Central memory CD4-positive, alpha-beta T cell (primary cell): ENCODE measurements at places on chromosomes 2 and 18.
A peak's percentile ranks its signal among the peaks of the same experiment; 100 is the strongest.

DNA sequence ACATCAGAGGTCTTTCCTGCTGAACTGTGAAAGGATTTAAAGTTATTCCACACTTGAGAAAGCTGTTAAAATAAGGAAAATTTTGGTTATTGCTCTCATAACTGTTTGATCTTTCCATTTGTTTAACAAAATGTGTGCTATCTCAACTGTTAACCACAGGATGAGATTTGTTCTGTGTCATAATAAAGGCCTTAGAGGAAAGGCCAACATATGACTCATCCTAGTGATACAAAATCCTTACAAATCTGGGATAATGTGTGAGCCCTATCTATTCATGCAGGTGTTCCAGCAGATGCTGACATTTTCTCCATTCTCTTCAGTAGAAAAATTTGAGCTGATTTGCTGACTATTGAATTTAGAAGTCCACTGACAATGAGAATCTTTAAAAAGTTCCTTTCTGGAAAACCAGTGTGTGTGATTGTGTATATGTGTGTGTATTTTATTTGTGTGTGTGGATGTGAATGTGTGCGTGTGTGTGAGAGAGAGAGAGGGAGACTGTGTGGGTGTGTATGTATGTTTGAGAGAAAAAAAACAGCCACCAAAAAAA, 1111.9 kb upstream of the GYPC start:
- no peak for DNase-seq

DNA sequence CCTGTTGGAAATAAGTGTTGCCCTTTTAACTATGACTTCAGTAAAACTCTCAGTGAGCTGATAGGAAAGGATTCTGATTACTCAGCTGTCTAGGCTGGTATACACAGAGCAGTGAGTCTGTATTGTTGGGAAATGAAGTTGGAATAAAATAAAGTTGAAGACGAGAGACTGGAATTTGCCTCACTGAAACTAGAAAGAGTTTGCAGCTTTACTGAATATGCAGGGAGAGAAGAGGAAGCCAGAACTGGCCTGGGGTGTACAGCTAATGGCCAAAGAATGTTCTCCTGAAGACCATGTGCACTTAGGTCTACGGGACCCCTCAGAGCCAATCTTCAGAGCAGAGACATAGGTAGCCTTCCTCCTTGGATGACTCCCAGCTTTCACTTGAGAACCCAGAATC, 26.5 kb downstream of the EIF4E2 start:
- DNase-seq = no peak

DNA sequence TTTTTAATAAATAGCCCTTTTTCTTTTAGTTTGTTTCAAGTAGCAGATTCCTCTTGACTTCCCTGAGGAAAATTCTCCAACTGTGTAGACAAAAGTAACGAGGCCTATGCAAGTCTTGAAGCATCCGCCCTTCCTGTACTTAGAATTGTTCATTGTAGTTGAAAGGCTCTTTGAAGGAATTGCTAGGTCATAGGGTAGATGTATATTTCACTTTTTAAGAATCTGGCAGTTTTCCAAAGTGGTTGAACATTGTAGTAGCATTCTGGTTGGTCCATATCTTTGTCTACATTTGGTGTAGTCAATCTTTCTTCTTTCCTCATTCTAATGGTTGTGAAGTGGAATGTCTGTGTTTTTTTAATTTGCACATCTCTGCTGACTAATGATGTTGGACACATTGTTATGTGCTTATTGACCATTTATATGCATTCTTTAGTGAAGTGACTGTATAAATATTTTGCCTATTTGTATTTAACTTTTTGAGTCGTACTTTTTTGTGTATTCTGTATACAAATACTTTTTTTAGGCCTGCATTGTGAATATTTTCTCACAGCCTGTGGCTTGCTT, 5.6 kb upstream of the SERPINB11 start:
- DNase-seq = no peak

GRCh38 chr2:47264143-47264542, 109.0 kb upstream of the STPG4 start:
- no peak for DNase-seq

DNA sequence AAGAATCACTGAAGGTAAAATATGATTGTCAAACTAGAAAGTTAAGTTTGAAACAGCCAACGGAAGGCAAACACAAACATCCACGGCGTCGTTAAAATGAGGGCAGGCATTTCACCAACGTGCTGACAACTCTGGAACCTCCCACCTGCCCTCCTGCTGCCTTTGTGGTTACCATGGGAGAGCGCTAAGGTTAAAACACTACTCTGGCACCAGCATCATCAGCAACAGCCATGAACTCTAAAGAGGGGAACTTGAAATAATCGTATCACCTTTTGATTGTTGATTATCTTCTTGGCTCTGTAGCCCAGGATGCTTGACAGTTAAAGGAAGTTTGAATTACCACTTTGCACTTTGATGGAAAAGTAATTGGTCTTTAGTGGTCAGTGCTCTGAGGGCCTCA, 34.7 kb downstream of the CYB5A start:
- no peak for DNase-seq

- DNase-seq = no peak
Observed at GRCh38 chr18:63869851-63870250, 17.7 kb upstream of the SERPINB2 start.

- no peak for DNase-seq
Observed at GRCh38 chr18:21656402-21656801, 44.3 kb downstream of the SNRPD1 start.

DNA sequence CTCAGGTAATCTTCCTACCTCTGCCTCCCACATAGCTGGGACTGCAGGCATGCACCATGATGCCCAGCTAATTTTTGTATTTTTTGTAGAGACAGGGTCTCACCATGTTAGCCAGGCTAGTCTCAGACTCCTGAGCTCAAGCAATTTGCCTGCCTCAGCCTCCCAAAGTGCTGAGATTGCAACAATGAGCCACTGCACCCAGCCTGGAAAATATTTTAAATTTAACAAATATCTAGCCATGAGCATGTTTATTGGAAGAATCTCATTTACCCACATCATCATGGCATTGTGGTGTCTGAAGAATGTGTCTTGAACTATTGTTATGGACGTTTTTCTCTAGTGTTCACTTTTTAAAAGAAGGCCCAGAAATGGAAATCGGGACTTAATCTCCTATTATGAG, 231.8 kb downstream of the MBD5 start:
- DNase-seq = no peak

GRCh38 chr18:7177116-7177744, 53.7 kb upstream of the LRRC30 start:
- DNase-seq = no peak

DNA sequence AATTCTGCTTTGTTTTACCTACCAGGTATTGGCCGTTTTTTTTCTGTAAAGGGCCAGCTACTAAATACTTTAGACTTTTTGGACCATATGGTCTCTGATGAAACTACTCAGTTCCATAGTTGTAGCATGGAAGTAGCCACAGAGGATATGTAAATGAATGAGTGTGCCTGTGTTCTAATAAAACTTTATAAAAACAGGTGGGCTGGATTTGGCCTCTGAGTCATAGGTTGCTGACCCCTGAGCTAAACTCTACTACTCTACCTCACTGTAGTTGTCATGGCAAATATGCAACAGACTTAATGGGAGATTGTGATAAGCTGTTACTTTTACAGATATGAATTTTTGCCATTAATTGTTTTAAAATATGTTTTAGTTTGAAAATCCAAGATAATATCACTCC, 19.7 kb downstream of the CLIP4 start:
- DNase-seq = no peak

DNA sequence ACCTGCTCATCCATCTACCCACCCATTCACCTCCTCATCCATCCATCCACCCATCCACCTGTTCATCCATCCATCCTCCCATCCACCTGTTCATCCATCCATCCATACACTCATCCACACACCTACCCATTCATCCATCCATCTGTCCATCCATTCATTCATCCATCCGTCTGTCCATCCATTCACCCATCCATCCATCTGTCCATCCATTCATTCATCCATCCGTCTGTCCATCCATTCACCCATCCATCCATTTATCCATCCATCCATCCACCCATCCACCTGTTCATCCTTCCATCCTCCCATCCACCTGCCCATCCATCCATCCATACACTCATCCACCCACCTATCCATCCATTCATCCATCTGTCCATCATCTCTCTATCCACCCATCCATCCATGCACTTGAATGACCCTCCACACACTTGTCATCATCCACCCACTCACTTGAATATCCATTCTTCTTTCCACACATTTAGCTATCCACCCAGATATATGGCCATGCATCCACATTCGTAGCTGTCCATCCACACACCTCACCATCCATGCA, 45.0 kb downstream of the CROCC2 start:
- DNase-seq = no peak

DNA sequence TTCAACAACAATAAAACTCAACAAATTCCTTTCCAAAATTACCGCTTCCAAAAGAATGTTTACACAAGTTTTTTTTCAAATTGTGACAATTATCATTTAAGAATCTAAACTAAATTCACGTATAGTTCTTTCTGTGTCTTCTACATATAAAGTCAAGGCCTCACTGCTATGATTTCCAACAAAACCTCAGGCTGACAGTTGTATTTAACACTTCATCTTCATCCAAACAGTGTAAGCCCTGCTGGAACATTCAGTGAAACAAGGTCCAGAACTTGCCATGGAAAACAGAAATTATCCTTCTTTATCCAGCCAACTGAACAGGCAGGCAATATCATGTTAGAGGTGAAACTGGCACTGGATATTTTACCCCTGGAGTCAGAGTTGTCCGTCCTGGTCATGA, 357.9 kb downstream of the PID1 start:
- no peak for DNase-seq

- DNase-seq = no peak
Observed at GRCh38 chr2:133755480-133756300, 187.4 kb upstream of the NCKAP5 start.

DNA sequence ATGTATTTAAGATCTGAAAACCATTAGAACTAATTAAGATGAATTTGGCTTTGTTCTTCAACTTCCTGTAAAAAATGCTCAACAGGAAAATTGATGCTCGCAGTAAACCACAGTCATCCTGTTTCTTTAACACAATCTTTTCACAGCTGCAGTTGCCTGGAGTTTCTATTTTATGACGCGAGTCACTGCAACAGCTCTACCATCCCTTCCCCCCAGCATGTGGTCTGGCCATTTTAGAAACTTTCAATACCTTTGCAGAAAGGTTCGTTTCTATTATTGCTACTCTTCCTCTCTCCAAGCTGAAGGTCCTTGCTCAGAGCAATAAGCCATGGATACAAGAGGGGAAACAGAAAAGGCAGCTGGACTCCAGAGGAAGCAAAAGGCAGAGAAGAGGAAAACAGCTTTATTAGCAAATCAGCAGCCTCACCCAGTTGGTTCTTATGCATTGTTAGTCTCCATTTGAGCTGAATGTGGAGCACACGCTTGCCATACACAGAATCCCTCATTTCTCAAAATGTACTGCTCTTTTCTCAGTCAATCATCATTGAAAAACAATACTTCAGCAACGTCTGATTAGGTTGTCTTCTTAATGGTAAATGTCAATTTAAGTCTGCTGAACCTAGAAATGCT, 3.9 kb downstream of the WIPF1 start:
- peak; percentile 90 for DNase-seq

GRCh38 chr2:122236925-122237324, 481.5 kb downstream of the TSN start:
- DNase-seq = no peak

- DNase-seq = peak; percentile 19
Observed at GRCh38 chr18:4106407-4107033, 348.6 kb downstream of the DLGAP1 start.

GRCh38 chr18:48792611-48793380, 158.0 kb downstream of the SMAD7 start:
- DNase-seq = no peak

DNA sequence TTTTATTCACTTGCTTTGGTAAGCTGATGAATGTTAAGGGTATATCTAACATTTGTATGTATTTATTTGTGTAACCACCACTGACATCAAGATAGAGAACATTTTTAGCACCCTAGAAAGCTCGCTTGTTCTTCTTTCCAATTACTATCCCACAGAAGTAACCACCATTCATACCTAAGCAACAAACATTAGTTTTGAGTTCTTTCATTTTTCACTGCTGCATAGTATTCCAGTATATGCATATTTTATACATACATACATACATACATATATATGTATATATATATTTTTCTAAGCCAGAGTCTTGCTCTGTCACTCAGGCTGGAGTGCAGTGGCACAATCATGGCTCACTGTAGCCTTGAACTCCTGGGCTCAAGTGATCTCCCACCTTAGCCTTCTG, 11.1 kb upstream of the DYM start:
- DNase-seq = no peak

DNA sequence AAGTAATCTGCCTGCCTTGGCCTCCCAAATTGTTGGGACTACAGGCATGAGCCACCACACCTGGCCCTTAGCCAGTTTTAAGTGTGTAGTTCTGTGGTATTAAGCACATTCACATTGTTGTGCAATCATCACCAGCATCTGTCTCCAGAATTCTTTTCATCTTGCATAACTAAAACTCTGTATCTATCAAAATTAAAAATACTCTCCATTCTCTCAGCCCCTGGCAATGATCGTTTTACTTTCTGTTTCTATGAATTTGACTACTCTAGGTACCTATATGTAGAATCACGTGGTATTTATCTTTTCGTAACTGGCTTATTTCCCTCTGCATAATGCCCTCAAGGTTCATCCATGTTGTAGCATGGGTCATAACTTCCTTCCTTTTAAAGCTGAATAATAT, 45.5 kb upstream of the CAVIN2 start:
- no peak for DNase-seq

DNA sequence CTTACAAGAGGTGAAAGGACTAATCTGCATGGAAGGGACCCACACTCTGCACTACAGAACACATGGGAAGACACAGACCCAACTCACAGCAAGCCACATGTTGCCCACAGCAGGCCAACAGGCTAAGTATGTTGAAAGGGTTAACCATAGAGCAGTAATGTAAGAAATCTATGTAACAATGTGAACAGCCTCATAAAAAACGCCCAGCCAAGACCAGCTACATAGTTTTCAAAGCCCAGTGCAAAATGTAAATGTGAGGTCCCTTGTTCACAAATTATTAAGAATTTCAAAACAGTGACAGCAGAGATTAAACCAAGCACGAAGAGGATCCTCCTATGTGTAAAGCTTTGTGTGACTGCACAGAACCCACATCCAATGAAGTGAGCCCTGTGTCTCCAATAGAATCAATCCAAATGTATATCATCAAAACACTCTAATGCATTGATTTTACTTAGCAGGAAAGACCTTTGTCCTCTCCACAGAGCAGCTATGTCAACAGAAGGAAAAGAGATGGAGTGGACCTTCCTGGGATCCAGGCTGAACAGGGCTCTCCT, 210.1 kb downstream of the AGPS start:
- no peak for DNase-seq
